Right renal cortex interstitium (tissue), 3 donors: ENCODE measurements at places on chromosomes 1 and 21.

DNA sequence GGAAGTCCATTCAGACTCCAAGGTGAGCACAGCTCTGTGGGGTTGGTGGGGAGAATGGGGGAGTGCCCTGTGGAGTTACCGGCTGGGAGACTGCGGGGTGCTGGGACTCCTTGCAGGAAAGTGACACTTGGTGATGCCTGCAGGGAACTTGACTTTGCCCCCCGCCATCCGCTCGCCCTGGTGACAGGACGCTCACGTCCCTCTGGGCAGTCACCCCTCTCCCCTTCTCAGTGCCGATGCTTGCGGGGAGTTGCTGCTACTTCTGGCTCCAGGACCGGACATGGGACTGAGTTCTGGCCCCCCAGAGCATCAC, 209.5 kb upstream of the C1orf174 start:
- no peak for DNase-seq

DNA sequence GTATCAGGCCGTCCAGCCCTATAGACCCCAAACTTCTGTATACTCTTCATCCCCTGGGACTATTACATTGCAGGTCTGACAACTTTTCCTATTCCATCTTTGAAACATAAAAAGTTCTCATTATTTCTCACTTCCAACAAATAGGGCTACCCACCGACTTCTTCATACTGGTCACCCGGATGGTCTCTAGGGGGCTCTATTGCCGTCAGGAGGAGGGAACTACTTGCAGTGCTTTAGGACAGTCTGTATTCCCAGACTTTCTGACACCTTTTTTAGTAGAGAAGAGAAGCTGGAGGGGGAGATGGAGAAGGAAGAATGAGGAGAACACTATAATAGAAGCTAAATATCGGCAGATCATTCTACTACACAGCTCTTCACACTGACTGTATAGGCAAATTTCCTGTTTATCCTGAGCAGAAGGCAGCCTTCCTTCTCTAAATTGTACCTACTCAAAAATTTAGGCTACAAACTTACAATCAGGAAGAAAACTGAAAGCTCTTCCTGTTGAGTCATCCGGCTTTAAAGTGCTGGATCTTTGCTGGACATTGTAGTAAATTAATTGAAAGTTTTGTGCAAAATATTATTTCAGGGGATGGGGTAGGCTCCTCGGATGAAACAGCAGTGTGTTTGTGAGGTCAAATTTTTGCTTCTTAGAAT, 54.6 kb downstream of the CDC7 start:
- DNase-seq, result no peak

DNA sequence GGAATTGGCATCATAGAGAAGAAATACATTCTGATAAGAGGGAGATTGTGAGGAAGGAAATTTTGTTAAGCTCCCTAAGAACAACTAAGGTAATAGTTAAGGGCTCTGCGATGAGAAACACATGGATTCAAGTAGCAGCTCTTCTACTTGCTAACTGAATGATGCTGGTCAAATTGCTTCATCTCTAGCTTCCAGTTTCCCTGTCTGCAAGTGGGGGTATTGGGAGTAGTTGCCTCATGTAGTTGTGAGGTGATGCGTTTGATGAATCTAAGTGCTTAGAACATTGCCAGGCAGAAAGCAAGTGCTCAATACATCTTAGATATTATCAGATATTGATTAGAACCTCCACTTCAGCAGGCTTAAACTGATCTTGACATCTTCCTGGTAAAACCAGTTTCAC, 84.8 kb downstream of the CD58 start:
- no peak for DNase-seq

GRCh38 chr1:47340227-47340626, 6.6 kb downstream of the CMPK1 start:
- no peak for DNase-seq

DNA sequence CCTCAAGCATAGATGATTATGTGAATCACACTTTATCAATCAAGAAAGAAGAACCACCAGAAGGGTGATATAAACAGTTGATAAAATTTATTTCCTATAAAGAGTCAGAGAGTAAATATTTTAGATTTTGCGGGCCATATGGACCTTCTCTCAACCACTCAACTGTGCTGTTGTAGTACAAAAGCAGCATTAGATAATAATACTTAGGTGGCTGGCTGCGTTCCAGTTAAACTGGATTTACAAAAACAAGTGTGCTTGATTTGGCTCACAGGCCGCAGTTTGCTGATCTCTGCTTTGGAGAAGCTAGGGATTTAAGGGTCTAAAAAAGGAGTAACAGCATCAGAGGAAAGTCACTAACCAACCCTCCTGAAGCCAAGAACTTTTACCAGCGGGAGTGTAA, 1406.0 kb downstream of the KCNT2 start:
- DNase-seq, result no peak

GRCh38 chr1:175804561-175804960, 61.2 kb upstream of the TNR start:
- no peak for DNase-seq

DNA sequence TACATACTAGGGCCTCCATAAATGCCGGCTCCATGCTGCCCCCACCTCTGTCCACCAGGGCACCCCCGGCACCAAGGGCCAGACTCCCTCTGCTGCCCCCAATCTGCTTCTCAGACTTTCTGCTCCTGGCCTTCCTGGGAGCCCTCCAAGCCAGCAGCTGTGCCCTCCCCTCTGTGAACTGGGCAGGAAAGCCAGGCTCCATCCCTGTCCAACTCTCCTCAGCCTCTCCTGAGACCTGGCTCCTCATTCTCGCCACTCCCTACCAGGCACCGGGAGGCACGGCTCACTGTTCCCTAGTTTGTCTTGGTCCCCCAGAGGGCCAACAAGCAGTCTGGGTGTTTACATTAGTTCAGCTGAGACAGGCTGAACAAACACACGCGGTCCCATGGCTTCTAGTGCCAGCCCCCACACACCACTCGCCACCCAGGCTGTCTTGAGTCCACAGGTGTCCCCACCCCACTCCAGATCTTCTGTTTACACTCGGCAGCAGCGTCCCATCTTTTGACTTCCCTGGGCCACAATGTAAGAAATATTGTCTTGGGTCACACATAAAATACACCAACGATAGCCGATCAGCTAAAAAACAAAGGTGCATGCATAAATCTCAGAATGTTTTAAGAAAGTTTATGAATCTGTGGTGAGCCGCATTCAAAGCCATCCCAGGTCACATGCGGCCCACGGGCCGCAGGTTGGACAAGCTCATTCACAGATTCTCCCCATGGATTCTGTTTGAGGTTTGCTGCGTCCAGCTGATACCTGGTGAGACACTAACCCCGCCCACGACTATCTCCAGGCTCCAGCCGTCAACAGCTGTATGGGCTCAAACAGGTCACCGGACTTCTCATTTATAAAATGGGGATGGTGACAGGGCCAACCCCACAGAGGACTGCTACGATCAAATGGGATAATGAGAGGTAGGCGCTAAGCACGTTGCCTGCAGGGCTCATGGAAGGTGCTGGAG, 29.5 kb upstream of the ECE1 start:
- no peak for DNase-seq
